Effector memory CD8-positive, alpha-beta T cell (primary cell): ENCODE measurements at places on chromosomes 2 and 18.

GRCh38 chr2:203330434-203330833 is 2.2 kb downstream of the ABI2 start:
- DNase-seq, result no peak

DNA sequence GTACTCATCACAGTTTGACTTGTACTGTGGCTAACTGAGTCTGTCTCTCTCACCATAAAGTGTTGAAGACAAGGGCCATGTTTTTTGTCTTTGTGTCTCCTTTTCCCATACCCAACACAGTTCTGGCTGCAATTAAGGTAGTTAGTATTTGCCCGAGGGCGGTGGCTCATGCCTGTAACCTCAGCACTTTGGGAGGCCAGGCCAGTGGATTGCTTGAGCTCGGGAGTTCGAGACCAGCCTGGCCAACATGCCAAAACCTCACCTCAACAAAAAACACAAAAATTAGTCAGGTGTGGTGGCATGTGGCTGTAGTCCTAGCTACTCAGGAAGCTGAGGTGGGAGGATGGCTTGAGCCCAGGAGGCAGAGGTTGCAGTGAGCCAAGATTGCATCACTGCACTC is 6.9 kb upstream of the KIF3C start:
- DNase-seq, result no peak

- DNase-seq, result no peak
Observed at GRCh38 chr2:219425238-219426067, 7.3 kb downstream of the DES start.

DNA sequence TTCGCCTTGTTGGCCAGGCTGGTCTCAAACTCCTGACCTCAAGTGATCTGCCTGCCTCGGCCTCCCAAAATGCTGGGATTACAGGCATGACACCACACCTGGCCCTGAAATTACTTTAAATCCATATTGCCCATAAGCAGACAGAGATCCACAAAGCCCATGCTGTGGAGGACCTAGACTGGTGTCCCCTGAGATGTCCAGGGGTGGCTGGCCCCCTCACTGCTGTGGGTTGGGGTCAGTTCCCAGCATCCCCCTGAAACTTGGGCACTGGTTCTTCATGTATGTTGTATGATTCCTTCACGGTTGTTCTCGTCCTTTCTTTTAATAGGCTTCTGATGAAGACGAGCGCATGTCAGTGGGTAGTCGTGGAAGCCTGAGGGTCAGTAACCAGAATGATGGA is 78.1 kb upstream of the RBM44 start:
- no peak for DNase-seq

- no peak for DNase-seq
Observed at GRCh38 chr2:2647141-2647541, 316.1 kb upstream of the MYT1L start.

GRCh38 chr2:118994172-118994700 is 52.2 kb downstream of the MARCO start:
- no peak for DNase-seq

GRCh38 chr2:68837164-68837860 is 33.9 kb downstream of the BMP10 start:
- peak; percentile 46 for DNase-seq

DNA sequence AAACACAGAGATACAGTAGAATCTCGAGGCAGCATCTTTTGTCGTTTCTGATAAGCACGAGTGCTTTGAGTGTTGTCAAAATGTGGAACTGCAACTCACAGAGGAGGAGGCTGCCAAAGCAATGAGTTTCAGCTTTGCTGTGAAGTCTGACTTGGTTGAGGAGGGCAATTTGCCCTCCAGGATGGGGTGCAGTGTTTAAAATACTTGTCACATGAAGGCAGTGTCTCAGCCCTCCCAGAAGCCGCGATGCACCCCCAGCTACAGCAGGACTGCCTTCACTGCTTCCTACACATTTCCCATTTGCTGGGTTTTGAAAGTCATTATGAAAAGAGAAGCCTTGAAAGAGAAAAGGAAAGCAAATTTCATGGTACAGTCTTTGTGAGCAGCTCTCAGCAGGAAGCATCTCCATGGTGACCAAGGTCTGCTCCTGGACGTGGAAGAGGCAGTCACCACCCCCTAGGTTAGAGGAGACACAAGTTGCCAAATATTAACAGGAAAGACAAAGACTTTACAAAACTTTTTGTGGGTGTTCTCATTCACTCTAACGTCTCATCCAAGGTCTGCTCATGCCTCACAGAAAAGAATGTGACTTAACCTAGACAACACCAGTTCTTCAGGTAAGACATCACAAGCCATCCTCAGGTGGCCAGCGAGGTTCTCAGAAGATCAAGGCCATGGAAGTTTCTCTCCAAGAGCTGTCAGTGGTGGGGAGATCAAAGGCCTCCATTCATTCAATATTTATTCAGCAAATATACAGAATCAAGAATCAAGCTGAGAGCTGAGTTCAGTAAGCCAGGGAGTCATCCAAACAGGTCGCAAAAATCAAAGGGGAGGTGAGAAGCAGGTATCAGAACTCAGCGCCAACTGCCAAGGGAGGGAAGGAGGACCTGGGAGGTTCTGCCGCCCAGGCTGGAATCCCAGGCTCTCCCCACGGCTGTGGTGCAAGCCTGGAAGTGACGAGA is 476.0 kb downstream of the EIPR1 start:
- no peak for DNase-seq

DNA sequence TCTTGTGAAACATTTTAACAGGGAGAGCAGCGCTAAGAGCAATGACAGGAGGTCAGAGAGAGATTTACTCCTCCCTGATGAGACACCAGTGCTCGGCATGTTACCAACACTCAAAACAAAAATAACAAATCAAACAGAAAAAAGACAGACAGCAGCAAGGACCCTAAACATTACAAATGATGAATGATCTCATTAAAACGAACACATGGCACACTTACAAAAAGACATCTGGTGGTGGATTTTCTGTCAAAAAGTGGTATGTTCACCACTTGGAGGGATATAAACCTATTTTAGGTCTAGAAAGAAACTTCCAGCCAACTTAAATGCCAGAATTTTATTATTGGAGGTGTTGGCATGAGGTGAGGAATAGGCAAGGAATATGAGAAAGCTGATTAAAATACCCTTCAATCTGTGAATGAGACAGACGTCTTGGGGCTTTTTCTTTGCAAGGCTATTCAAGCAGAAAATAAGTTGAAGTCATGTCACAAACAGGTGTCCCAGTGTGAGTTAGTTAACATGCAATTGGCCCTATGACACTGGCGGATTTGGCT is 112.8 kb downstream of the PRELID3A start:
- DNase-seq, result no peak
